Activated CD4-positive, alpha-beta T cell treated with anti-CD3 and anti-CD28 coated beads for 24 hours (primary cell): ENCODE measurements at places on chromosomes 3 and 15.
A peak's percentile ranks its signal among the peaks of the same experiment; 100 is the strongest.

- no peak for DNase-seq
These were observed 7.5 kb upstream of the MAN2A2 start for GRCh38 chr15:90895571-90896117.

DNA sequence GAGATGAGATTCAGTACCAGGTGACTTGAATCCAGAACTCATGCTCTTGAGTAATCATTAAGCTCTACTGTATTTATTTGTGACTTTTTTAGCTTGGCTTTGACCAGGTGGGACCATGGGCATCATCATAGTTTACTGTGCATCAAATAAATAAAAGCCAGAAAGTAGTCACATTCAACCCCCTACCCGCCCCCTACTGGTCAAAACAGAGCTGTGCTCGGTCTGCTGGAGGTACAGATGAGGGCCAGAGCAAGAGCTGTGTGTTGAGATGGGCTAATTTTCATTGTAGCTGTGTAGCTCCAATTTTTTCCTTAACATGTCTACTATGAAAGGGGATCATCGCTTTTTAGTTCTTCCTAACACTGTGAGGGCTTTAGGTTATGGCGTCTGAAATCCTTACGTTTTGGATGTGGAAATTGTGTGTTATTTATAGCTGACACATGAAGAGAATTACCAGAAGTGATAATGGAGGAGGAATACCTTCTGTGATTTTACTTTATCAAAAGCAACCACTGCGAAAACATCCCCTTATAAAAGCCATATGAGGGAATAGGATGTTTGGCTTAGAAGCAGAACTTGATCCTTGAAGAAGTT, 375.1 kb downstream of the PTPRG start:
- DNase-seq = peak; percentile 1

DNA sequence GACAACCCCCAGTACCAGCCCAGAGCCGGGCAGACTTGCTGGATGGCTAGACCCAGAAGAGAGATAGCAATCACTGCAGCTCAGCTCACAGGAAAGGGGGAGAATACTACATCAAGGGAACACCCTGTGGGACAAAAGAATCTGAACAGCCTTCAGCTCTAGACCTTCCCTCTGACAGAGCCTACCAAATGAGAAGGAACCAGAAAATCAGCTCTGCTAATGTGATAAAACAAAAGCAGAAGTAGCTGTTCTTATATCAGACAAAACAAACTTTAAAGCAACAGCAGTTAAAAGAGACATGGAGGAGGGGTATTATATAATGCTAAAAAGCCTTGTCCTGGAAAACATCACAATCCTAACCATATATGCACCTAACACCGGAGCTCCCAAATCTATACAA, 283.3 kb downstream of the KLF13 start:
- DNase-seq = no peak

- DNase-seq = no peak
These were observed 17.0 kb upstream of the STT3B start for GRCh38 chr3:31515486-31516284.

- no peak for DNase-seq
These were observed 22.7 kb downstream of the ST6GAL1 start for GRCh38 chr3:186953011-186953487.

GRCh38 chr15:100284191-100284590, 57.6 kb downstream of the ADAMTS17 start:
- DNase-seq = no peak

DNA sequence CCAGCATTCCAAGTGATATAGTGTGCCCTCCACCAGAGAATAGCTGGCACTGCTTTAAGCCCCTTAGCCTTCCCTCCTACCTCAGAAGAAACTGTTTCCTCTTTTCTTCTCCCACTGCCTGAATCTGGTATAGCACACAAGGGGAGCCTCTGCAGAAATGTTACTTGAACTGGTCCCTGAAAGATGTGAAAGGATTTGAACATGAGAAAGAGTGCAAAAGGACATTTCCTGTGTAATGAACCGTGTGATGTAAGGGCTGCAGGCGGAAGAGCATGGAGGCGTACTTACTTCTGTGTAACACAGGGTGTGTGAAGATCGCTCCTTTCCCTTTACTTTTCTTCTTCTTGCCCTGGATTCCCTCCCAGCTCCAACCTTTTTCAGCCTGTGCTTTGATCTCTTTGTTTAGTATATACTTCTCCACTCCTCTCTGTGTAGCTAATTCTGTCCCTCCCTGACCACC, 8.4 kb downstream of the TMOD3 start:
- DNase-seq = no peak

DNA sequence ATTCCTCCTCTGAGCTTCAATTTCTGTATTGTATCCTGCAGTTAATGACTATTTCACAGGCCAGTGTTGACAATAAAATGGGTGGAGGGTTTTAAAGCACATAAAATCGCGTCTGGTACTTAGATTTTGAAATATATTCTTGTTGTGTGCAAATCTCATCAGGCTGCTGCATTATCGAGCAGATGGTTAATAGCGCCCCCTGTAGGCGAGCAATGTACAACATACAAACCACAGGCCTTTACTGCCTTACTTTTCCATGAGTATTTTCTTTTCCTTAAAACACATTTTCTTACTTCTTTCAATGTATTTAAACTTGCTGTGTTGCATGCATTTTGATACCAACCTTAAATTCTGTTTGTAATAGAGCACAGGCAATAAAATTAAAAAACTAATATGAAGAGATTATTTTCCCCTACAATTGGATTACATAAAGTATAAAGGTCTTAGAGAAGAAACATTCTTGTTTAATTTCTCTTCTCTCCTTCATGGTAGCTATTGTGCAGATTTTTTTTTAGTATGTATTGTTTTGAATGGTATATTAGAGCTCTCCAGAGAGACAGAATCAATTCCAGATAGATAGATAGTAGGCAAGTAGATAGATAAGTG, 608.4 kb downstream of the CADM2 start:
- no peak for DNase-seq

- no peak for DNase-seq
These were observed 729 bp upstream of the ZBTB11 start for GRCh38 chr3:101677436-101678286.

DNA sequence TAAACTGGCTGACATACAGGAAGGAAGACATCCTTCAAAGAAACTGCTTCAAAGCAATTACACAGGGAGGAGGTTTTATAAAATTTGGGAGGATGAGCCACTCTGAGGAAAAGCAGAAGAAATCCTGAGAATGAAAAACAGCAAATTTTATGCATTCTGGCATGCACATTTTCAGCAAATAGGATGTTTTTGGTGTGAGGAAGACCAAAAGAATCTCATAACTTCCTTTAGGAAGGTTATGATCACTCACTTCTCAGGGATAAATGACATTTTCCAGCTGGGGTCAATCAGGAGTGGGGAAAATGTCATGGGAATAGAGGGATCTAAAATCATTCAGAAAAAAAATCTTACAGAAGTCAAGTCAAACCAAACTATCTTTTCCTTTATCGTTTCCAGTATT, 371.7 kb upstream of the CNTN6 start:
- DNase-seq = no peak

- no peak for DNase-seq
These were observed 2.5 kb upstream of the NLGN1 start for GRCh38 chr3:173395073-173395411.

DNA sequence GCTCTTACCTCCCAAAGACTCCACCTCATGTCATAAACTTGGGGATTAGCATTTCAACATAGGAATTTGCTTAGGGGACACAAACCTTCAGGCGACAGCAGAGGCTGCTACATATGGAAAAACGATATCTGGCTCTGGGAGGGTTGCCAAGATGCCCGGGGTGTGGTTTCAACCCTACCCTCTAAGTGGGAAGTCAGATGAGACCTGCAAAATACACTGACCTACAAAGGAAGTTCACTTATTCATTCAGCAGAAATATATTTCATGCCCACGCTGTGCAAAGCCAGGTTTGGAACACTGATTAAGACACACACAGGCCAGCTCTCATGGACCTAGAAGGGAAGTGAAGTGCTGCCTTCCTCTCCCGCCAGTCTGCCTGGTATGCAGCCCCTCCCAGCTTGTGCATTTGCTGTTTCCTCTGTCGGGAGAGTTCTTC, 239.3 kb downstream of the FEZF2 start:
- DNase-seq = no peak

DNA sequence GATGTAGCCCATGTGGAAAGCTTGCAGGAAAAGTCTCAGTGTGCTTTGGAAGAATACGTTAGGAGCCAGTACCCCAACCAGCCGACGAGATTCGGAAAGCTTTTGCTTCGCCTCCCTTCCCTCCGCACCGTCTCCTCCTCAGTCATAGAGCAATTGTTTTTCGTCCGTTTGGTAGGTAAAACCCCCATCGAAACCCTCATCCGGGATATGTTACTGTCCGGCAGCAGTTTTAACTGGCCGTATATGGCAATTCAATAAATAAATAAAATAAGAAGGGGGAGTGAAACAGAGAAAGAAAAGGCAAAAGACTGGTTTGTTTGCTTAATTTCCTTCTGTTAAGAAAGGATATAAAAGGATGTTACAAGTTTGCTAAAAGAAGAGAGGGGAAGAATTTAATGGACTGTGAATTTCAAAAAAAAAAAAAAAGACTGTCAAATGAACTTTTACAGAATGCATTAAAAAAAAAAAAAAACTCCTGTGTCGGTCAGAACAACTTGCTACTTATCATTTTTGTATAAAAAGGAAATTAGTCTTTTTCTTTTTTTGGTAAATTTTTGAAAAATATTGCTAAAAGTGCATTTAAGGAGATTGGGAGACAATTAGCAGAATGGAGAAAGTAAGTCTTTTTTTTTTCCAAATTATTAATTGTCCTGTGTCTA, 7.0 kb downstream of the NR2F2 start:
- DNase-seq = no peak

- no peak for DNase-seq
These were observed 1.3 kb upstream of the MESD start for GRCh38 chr15:80990955-80991354.

- DNase-seq = no peak
These were observed 10.4 kb downstream of the CLDN11 start for GRCh38 chr3:170429050-170429449.

GRCh38 chr3:154886437-154886836, 193.7 kb upstream of the MME start:
- no peak for DNase-seq

DNA sequence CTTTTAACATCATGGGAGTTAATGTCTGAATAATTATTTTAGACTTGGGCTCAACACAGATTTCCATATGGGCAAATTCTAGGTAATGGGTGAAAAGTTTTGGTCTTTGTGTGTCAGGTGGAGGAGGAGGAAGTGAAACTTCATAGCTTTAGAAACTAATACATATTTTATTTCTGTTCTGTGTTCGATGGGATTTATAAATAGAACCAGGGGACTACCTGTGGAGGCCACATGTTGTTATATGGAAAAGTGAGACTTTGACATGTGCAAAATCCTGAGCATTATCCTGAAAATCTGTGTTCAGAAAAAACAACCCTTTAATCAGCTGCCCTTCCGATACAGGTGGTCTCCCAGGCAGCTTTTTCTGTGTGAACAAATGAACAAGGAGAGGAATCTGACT, 209.5 kb downstream of the SOX2 start:
- no peak for DNase-seq

- no peak for DNase-seq
These were observed 14.0 kb downstream of the C3orf22 start for GRCh38 chr3:126544596-126545281.

GRCh38 chr15:95590533-95591044, 739.9 kb upstream of the NR2F2 start:
- DNase-seq = no peak

- DNase-seq = no peak
These were observed 174.3 kb downstream of the SMAD6 start for GRCh38 chr15:66876421-66876730.

DNA sequence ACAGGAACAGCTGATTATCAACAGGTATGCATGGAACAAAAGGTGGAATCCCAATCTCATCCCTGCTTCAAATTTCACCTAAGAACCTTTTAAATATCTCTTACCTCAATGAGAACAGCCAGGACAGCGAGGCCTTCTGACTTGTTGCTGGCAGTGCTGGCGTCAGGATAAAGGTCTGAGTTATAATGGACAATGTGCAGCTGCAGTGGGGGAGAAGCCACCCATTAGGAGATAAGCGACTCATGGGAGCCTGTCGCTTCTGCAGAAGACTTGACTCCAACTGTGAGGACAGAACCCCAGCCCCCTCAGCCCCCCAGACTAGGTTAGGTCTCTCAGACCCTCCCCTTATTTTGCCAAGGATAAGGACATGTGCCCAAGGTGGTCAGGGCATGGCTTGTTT, 39.7 kb downstream of the CA12 start:
- no peak for DNase-seq

- no peak for DNase-seq
These were observed 6.7 kb upstream of the PIGZ start for GRCh38 chr3:196975349-196975748.

- no peak for DNase-seq
These were observed 1.6 kb upstream of the KLF13 start for GRCh38 chr15:31324806-31325594.

- no peak for DNase-seq
These were observed 33.1 kb upstream of the POLG start for GRCh38 chr15:89367485-89368451.

- no peak for DNase-seq
These were observed 326.3 kb upstream of the NR2E3 start for GRCh38 chr15:71484080-71484479.

DNA sequence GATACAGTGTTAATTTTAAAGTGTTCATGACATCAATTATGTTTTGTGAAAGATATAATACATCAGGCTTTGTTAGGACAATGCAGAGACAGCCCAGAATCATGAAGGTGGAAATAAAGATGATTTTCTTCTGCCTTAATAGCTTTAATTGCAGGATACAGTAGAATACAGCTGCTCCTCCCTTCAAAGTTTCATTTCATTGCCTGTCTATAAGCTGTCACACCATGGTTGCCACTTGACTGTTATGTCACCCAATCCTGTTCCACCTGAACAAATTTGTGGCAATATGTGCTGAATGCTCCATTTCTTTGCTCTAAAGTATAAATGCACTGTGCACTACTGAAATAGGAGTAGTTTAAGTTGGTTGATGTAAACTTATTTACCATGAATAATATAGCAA, 537.8 kb upstream of the ROBO2 start:
- no peak for DNase-seq

- no peak for DNase-seq
These were observed 84.3 kb upstream of the ABI3BP start for GRCh38 chr3:101077361-101078011.

DNA sequence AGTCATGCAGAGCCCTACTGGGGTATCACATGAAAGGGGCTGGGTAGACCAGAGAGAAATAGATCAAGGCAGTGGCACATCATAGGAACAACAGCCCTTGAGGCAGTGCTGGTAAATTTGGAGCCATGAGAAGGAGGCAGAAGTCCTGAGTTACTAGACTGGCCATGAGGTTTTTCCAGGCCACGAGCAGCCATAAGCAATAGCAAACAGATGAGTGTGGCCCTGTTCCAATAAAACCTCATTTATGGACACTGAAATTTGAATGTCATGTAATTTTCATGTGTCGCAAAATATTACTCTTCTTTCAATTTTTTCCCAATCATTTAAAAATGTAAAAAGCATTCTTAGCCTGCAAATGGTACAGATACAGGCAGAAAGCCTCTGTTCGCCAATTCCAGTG, 28.1 kb upstream of the LRRN1 start:
- DNase-seq = no peak
